ENCODE measurements at places on chromosomes 5 and 9. TPM values are rescaled to one million over a fixed set of nuclear protein-coding genes. Genes with fewer than 3 reads are reported as not detected.

DNA sequence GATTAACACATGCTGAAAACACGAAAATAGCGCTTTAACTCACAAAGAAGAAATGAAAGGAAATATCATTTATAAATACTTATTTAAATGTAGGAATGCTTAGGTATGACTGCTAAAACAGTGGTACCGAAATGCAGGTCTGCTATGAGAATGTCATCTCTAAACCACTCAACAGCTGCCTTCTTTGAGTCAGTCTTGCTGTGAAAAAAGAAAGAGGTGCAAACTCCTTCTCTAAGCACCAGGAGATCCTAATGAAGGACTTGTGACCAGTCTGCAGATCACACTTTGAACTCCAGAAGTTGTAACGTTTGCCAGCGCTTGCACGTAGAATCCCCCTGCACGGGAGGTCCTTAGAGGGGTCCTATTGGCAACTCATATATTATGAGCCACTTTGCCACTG, 86.6 kb downstream of the TRIO start:
- DNase-seq, result no peak
- H3K27ac ChIP-seq, result no peak overlapping the region
- no peaks in the 10 kb centered on the region for H3K27me3 ChIP-seq
- H3K4me1 ChIP-seq, result no peaks in the 10 kb centered on the region
- H3K36me3 ChIP-seq, result no peaks in the 10 kb centered on the region

DNA sequence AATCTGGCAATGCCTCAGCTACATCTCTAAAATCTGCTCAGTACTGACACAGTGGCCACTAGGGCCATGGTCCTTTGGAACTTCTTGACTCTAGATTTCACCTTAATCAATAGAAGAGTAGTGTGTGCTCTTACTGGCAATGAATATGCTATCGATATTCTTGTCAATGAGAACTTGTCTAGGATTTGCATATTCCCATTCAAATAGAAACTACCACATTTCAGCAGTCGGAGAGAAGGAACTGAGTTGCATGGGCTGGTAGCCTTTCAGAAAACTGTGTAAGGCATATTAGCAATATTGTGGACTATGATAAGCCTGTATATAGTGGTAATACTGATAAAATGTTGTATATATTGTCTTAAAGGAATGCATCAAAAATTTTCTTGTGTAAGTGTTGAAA, 45.3 kb upstream of the NAA35 start:
- H3K36me3 ChIP-seq, result no peaks in the 10 kb centered on the region
- no peak overlapping the region for H3K27ac ChIP-seq
- no peak for DNase-seq

- no peaks in the 10 kb centered on the region for H3K4me1 ChIP-seq
- no peaks in the 10 kb centered on the region for H3K36me3 ChIP-seq
- DNase-seq, result no peak
- no peak overlapping the region for H3K4me3 ChIP-seq
- H3K27me3 ChIP-seq, result no peaks in the 10 kb centered on the region
Measured at GRCh38 chr9:107703651-107704050, 214.1 kb upstream of the KLF4 start.

DNA sequence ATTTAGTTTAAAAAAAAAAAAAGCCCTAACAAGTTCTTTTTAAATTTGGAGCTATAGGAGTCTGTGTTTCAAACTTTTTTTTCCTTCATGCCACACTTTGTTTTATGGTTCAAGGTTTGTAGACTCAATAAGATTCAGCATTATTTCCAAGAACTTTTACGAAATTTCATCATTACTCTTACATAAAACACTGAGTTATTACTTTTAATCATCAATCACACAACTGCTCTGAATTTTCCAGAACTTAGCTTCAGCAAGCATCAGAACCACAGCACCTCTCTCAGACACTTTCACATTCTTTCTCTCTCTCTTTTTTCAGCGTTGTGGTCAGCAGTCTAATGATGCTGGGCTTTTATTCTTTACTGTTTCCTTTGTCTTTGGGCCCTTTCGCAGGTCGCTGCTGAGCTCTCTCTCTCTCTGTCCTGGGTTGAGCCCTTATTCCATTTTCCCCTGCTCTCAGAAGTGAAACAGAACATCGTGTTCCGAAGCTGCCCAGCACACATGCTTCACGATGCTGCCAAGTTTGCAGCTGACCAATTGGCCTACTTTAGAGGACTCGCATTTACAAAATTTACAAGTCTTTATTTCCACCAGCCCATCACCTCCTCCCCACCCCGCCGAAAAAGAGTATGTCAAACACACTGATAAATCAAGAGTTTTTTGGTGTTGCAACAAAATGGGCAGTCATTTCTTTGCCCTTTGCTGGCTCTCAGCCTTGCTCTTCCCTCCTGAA, 44.6 kb upstream of the PIK3R1 start:
- H3K36me3 ChIP-seq, result no peaks in the 10 kb centered on the region
- H3K27ac ChIP-seq, result no peak overlapping the region
- H3K4me1 ChIP-seq, result no peaks in the 10 kb centered on the region

- no peaks in the 10 kb centered on the region for H3K27me3 ChIP-seq
- DNase-seq, result no peak
- H3K36me3 ChIP-seq, result peaks cover 8% of the 10 kb centered on the region
Measured at GRCh38 chr5:168552146-168552545, 23.0 kb downstream of the FBLL1 start.

DNA sequence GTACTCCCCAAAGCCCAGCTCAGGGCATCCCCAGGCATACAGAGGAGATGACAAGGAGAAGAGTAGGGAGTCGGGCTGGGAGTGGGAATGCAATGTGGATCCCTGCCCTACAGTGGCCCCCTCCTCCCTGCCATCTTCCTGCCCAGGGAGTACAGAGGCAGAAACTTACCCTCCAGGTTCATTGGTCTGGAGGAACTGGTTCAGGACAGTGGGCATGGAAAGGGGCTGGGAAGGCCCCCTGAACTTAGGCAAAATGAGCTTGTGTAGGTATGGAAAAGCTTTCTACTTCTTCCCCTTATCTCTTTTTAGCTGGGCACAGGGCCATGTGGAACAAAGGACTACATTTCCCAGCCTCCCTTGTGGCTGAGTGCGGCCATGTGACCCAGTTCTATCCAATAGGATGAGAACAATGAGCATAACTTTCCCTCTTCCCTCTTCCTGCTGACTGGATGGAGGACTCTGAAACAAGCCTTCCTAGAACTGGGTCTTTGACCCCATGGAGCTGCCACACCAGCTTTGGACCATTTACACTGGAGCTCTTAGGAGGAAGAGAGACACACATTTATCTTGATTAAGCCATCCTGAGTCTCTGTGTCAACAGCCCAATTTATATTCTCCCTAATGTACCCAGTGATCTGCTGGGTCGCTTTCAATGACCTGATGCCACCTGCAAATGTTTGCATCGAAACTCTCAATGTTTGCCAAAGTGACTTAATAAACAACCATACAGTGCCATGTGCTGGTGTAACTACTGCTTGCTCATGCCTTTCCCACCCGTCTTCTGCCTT, 25.0 kb upstream of the HMCN2 start:
- peaks cover 25% of the 10 kb centered on the region for H3K4me1 ChIP-seq
- no peak overlapping the region for H3K27ac ChIP-seq
- H3K4me3 ChIP-seq, result no peak overlapping the region

DNA sequence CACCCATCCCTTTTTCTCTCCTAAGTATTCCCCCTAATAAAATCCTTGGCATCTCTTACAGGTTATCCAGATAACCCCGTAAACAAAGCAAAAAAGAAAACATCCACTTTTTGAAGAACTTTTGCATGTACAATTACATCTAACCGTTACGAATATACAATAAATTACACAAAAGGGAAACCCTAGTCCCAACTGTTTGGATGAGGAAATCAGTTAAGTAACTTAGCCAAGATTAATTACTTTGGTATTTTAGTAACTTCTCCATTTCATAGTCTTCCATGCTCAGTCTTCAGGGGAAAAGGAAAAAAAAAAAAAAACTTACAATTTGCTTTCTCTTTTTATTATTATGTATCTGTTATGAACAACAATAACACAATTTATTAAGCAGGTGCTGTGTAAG, 212.9 kb downstream of the ACTL7B start:
- H3K4me1 ChIP-seq, result no peaks in the 10 kb centered on the region
- H3K4me3 ChIP-seq, result no peak overlapping the region
- no peak overlapping the region for H3K27ac ChIP-seq

- no peak for DNase-seq
- no peaks in the 10 kb centered on the region for H3K36me3 ChIP-seq
- no peaks in the 10 kb centered on the region for H3K27me3 ChIP-seq
- H3K27ac ChIP-seq, result no peak overlapping the region
- no peak overlapping the region for H3K4me3 ChIP-seq
- no peaks in the 10 kb centered on the region for H3K4me1 ChIP-seq
Measured at GRCh38 chr5:103375350-103375749, 116.8 kb downstream of the MACIR start.

DNA sequence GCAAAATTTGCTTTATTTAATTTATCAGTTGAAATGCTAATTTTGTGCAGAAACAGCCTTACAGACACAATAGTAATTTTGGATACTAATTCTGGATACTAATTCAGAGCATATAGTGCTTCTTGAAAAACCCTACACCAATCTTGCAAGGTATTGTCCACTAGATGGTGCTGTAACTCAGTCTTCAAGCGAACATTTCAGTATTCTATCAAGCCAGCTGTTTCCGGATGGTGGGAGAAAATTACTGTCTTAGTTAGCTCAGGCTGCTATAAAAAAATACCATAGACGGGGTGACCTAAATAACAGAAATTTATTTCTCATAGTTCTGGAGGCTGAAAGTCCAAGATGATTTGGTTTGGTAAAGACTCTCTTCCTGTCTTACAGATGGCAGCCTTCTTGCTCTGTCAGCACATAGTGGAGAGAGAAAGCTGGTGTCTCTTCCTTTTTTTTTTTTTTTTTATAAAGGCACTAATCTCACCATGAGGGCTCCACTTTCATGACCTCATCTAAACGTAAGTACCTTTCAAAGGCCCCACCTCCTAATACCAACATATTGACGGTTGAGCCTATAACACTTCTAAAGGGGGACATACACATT, 1306.5 kb upstream of the CDH9 start:
- H3K4me3 ChIP-seq, result no peak overlapping the region
- no peak overlapping the region for H3K27ac ChIP-seq
- H3K27me3 ChIP-seq, result no peaks in the 10 kb centered on the region
- DNase-seq, result no peak
- H3K4me1 ChIP-seq, result no peaks in the 10 kb centered on the region

DNA sequence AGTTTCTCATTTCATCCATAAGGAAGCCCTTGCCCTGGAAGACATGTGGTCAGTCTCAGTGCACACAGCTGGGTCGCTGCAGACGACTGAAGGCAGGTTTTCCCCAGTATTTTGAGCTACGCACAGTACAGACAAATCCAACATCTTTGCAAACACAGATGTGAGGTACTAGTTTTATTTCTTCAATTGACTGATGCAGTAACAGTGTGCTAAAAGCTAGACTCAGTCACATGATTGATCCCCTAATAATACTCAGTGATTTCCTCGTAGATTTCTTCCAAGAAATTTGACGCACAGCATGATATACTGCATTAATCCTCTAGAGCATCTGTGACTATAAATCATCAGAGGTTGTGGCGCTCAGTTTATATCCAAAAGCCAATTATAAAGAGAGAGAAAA, 346.1 kb downstream of the DIRAS2 start:
- H3K4me3 ChIP-seq, result no peak overlapping the region
- no peaks in the 10 kb centered on the region for H3K4me1 ChIP-seq
- no peak for DNase-seq
- H3K27me3 ChIP-seq, result no peaks in the 10 kb centered on the region
- H3K36me3 ChIP-seq, result no peaks in the 10 kb centered on the region

Gene ACTBL2
- not detected for total RNA-seq

Gene OR5C1
- not detected for total RNA-seq

Gene SOX30
- total RNA-seq, result 0.11 TPM

Gene CRB2
- total RNA-seq, result not detected

Gene CER1
- not detected for total RNA-seq

Gene PDLIM4
- total RNA-seq, result 1.4 TPM

Gene ERMP1
- 10.0 TPM for total RNA-seq

Gene PAPPA
- not detected for total RNA-seq

Gene SLU7
- total RNA-seq, result 48.3 TPM
